ENCODE measurements at places on chromosomes 16 and 17.

- DNase-seq: no peak
Measured at GRCh38 chr16:3189869-3190268, 1.9 kb downstream of the OR1F1 start.

- DNase-seq: peak; percentile 99
Measured at GRCh38 chr17:78360371-78361224, 721 bp upstream of the SOCS3 start.

DNA sequence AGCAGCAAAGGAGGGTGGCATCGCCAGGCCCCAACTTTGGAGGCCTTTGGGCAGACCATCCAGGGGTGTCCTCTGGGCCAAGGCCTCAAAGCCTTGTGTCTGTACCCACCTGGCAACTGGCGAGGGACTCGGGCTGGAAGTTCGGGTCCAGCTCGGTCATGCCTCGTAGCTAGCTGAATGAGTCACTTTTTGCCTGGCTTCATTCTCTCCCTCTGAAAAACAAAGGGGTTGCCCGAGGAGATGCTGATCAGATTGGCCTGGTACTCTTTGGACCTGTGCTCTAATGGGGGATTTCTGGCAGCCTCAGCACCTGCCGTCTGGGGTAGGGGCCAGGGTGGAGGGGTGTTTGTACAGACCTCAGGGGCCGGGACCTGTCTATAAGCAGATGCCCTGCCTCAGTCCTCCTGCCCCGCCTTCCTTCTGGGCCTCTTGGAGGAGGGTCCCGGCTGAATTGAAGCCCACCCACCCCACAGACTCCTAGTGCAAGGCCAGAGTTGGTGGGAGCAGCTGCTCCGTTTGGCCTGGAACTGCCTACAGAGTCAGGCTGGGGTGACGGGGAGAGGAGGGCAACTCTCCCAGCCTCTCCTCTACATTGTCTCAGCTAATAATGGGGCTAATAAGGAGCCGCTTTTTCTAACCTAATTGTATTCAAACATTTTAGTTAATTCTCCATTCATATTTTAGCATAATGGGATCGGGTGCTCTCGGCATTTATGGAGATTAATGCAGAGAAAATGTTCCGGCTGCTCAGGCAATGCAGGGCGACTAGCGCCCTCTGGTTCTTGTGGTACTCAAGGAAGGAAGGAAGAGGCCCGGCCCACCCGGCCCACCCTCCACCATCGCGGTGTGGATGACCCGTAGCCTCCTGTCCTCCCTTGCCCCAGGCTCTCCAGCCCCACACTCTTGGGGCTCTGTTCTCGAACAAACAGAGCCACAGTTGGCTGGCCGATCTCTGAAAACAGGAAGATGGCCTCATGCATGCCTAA lies 21.4 kb upstream of the ABCC3 start:
- no peak for DNase-seq

DNA sequence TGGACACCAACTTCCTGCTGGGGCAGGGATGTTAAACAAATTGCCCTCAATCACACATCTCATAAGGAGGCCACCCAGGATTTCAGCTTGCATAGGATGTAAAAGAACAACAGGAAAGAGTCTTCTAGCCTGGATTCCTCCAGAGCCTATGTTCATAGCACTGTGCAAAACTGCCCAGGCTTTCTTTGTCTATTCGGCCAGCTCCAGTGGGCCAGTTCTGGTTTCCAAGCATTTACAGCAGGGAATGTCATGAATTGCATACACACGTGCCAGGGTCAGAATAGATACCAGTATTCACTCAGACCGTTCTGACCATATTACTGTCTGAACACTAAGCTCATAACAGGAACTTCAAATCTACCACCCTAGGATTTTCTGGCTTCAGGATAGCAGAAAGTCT lies 273.2 kb downstream of the CDH8 start:
- no peak for DNase-seq

- peak; percentile 79 for DNase-seq
Measured at GRCh38 chr16:70395345-70395901, 43.5 kb downstream of the ST3GAL2 start.

GRCh38 chr16:72739577-72739976 lies 308.4 kb downstream of the ZFHX3 start:
- no peak for DNase-seq

- no peak for DNase-seq
Measured at GRCh38 chr17:49114703-49115102, 17.9 kb upstream of the B4GALNT2 start.

- peak; percentile 0 for DNase-seq
Measured at GRCh38 chr16:27383556-27384243, 18.3 kb upstream of the IL21R start.

- no peak for DNase-seq
Measured at GRCh38 chr16:48277158-48277557, 29.8 kb upstream of the ABCC11 start.

DNA sequence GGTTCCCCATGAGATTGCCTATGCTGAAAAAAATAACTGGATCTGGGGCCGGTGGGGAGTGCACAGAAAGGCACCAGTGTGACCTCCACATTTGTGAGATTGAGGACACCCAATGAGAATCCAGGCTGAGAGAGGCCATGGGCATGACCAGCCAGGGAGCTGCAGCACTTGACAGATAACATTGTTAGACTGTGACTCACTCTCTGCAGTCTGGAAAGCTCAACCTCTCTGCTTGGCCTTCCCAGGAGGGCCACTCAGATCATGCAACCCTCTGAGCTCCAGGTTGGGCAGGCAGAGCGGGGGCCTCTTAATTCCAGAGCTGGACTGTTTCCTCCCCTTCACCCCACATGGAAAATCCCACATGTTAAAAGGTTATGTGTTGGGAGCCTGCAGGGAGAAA lies 30.1 kb downstream of the FZD2 start:
- no peak for DNase-seq

- DNase-seq: no peak
Measured at GRCh38 chr17:1705004-1705403, 5.2 kb downstream of the TLCD2 start.

GRCh38 chr17:9465210-9465921 lies 110.3 kb downstream of the STX8 start:
- DNase-seq: no peak

DNA sequence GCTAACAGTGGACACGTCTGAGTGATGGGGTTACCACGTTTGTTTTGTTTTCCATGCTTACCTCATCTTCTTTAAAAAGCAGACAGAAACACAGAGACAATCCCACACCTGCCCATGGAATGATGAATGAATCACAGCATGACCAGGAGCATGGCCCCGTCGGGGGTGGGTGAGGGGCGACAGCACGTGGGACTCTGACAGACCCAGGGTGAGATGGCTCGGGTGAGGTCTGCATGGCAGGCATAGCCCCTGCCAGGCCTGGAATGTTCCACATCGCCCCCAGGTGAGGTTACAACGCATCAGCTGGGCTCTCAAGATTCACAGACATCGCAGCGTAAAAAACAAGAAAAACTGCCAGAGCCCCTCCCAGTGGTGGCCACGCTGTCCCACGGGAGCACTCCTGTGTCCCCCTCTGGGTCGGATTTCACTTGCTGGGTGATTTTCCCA lies 18.1 kb downstream of the SLC7A5 start:
- no peak for DNase-seq

DNA sequence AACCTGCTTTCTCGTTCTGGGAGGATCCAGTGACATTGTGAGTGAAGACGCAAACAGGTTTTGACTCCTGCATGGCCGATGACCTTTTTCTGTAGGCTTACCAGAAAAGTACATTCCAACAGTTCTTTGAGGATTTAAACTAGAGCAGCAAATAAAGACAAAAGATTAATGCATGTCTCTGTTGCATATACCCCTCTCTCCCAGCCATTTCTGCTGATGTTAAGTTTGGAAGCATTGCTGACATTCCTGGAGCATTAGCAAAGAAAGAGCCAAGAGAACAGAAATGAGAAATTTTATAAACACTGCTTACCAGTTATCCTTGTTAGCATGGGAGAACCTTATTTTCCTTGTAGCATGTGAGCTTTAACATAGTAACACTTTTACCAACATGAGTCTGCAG lies 49.3 kb downstream of the SIAH1 start:
- DNase-seq: no peak

DNA sequence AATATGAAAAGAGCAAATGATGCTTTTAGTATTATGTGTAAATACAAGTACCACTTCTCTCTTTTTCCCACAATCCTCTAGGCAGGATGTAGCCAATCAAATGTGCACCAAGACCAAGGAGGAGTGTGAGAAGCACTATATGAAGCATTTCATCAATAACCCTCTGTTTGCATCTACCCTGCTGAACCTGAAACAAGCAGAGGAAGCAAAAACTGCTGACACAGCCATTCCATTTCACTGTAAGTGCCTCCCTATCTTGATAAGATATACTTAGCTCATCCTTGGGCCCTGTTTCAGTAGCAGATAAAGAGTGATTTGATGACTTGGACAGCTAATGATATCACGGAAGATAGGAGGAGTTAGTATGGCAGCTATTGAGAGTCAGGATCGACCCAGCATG lies 33.7 kb downstream of the TADA2A start:
- no peak for DNase-seq

DNA sequence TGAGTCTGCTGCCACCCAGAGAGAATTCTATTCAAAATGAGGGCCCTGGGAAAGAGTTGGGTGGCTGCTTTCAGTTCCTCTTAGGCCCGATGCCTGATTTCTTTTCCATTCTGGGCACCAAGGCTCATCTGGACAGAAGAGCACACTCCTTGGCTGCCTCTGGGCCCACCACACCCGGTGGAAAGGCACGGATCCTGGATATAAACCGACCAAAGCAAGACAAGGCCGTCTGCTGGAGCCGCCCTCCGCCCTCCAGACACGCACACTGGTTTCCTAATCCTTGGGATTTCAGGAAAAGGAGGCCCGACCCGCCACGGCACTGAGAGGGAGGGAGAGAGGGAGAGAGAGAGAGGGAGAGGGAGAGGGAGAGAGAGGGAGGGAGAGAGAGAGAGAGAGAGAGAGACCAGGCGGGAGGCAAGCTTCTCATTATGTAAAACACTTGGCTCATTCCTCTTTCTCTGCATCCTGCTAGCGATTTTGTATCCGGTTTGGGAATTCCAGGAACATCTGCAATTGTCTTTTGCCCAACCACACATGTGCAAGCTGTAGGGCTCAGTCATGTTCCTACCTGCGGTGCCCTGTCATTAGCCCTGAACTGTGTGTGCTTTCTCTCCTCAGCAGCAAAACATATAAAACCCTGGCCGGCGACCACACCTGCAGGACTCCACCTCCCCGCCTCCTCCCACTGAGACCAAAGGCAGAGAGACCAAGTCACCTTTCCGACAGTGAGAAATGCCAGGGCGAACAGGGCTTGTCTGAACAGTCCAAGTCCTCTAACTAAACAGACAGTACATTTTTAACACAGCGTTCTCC lies 347.2 kb downstream of the SOX9 start:
- DNase-seq: no peak

GRCh38 chr17:41329279-41329948 lies 13.9 kb upstream of the KRTAP17-1 start:
- peak; percentile 31 for DNase-seq

- no peak for DNase-seq
Measured at GRCh38 chr17:68906638-68907037, 48.6 kb downstream of the ABCA8 start.

DNA sequence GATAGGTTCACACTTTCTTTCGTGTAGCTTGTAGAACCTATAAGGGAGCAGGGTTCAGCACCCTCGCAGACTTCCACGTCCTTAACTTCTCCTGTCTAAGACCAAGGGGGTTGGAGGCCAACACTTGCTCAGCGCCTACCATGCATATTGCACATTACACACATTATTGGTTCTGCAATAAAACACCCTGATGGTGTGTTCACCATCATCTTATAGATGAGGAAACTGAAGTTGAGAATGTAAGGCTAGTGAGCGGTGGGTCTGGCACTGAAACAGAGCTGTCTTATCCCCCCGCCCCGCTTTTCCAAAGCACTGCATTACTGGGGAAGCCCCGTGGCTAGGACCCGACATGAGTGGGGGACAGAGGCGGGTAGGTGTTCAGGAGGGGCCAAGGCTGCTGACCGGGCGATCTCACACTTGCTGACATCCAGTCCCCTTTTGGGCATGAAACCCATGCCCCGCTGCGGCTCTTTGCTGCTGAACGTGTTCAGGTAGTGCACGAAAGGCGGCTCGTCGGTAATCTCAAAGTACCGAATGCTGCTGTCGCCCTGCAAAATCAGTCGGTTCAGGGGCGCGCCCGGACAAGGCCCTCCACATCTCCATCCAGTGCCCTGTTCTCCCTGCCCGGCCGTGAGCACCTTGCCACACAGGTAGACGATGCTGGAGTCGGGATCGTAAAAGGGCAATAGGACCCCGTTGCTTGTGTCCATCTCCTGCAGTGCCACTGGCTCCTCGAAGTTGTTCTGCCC lies 6.2 kb downstream of the CORO6 start:
- DNase-seq: no peak

DNA sequence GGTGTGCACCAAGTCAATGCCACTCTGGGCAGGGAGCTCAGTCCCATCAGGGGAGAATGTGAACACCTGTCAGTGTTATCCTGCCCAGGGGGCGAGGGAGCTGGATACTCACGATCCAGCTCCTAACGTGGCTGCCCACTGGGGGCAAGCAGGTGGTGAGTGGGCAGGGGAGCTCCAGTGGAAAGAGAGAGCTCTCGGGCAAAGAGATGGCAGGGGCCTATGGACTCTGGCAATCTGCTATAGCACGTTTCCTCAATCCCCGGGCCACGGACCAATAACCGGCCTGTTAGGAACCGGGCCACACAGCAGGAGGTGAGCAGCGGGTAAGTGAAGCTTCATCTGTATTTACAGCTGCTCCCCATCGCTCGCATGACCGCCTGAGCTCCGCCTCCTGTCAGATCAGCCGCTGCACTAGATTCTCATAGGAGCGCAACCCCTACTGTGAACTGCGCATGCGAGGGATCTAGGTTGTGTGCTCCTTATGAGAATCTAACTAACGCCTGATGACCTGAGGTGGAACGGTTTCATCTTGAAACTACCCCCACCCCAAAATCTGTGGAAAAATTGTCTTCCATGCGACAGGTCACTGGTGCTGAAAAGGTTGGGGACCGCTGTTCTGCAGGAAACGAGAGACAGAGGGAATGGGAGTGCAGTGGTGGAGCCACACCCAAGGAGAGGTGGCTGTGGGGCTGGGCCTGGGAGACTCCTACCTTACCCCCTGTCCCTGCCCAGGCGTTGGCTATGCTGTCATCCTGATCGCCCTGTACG lies 15.6 kb downstream of the SLC6A2 start:
- no peak for DNase-seq

- DNase-seq: peak; percentile 70
Measured at GRCh38 chr17:82228278-82228841, 482 bp upstream of the SLC16A3 start.

DNA sequence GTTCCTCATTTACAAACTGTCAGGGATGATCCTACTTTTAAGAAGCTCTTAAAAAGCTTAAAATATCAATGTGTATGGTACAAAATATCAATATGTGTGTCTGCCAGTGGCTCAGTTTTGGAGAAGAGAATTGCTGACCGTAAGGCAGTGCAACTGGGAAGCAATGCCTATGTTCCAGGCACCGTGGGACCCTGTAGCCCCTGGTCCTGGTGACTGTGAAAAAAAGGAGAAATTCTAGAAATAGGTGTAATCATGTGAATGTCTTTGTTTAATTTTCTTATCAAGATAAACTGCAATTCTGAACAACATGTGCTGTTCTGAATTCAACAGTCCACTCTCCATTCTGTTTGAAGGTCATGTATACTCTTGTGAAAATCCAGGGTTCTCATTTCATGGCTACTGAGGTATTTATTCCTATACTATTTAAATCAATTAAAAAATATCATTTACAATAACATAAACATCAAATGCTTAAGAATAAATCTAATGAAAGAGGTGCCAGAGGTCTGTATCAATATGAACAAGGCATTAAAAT lies 9.4 kb upstream of the HP start:
- no peak for DNase-seq

- no peak for DNase-seq
Measured at GRCh38 chr16:87134628-87134995, 182.6 kb downstream of the C16orf95 start.
